Activated effector memory CD4-positive, alpha-beta T cell treated with anti-CD3 and anti-CD28 coated beads, Interleukin-2, amount 50 U/mL, for 16 hours (primary cell): ENCODE measurements at places on chromosomes 2 and 18.

- no peak for DNase-seq
Observed at GRCh38 chr2:239401881-239402233, 1.0 kb upstream of the HDAC4 start.

DNA sequence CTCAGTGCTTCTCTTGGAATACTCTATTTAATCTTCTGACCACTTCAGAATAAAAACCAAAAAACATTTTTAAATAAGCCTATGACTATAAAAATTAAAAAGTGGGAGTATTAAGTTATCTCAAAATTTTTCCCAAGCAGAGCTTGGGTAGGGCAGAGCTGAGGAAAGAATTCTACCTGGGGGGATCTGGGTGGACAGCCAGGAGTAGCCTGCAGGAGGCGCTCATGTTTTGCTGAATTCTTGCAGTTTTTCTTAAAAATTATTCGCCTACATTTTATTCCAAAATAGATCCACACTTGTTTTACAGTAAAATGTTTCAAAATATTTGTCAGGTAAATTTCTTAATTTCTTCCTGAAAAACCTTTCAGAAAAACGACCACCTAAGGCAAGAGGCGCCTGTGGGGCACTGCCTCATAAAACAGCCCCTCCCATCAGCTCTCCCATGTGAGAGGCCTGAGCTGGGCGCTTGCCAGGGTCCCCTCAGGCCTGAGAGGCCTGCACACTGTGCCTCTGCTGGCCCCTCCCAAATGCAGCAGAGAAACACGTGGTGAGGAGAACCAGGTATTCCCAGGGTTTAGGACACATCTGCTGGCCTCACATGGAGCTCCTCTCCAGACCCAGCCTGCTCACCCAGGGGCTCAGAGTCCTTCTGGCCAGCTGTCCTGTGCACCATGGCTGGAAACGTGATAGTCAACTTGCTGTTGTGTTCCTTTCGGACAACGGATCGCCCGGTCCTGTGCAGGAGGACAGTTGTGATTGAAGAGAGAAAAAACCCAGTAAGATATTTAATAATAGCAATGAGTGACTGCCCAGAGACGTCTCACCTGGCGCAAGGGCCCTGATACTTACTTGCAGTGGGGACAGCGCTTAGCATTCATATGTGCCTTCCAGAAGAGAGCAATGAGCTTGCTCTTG is 17.5 kb downstream of the POLR1A start:
- no peak for DNase-seq

GRCh38 chr2:240584486-240585031 is 2.0 kb upstream of the CAPN10 start:
- no peak for DNase-seq

GRCh38 chr2:64213532-64214275 is 69.5 kb upstream of the PELI1 start:
- no peak for DNase-seq

GRCh38 chr18:59575995-59576394 is 121.2 kb downstream of the CCBE1 start:
- no peak for DNase-seq

DNA sequence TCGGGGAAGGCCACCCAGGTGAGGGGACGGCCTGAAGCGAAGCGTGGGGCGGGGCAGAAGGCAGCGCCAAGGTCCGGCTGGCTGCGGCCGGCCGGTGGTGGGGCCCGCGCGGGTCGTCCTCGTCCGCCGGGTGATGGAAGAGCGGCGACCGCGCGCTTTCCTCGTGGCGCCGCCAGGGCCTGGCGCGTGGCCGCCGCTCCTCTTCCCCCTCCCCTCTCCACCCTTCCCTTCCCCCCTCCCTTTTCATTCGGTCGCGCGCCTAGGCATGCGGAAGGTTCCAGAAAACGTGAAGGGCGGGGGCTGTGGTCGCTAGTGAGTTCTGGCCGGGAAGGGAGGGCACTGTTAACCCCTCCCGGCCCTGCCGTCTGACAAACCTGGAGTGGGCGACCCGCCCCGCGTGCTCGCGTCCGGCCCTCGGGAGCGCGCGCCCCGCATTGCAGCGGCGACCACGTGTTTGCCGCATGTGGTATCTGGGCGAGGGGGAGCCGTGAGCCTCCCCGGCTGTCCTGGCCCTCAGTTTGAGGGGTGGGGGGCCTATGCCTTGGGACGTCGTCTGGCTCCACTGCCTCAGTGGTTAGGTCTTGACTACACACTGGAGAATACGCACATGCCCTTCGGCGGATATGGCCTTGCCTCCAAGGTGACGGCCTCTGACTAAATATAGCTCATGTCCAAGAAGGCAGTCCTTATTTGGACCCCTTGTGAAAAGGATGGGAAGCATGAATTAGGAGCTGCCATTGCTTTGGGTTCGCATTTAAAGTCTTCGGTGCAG is 579 bp downstream of the MAT2A start:
- DNase-seq, result peak; percentile 92

DNA sequence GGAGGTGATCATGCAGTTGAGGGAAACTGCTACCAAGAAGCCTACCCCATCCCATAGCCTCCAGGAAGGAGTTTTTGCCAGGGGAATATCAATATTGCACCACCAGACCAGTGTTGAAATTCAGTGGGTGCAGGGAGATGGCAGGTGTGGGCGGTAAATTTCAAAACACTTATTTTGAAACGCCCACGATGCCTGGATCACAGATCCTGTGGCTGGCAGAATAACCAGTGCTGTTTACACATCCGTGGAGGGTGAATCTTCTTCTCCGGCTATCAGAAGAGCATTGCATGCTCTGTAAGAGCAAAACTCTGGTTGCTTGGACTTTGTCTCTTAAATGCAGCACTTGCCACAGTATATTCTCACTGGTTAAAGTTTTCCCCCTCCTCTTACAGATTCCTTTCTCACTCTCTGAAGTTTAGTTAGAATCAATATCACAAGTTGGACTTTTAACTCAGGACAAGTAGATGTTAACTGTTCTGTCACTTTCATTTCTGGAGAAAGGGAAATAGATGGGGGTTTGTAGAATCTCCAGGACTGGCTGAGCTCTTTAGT is 70.5 kb upstream of the ZCCHC2 start:
- DNase-seq, result no peak

DNA sequence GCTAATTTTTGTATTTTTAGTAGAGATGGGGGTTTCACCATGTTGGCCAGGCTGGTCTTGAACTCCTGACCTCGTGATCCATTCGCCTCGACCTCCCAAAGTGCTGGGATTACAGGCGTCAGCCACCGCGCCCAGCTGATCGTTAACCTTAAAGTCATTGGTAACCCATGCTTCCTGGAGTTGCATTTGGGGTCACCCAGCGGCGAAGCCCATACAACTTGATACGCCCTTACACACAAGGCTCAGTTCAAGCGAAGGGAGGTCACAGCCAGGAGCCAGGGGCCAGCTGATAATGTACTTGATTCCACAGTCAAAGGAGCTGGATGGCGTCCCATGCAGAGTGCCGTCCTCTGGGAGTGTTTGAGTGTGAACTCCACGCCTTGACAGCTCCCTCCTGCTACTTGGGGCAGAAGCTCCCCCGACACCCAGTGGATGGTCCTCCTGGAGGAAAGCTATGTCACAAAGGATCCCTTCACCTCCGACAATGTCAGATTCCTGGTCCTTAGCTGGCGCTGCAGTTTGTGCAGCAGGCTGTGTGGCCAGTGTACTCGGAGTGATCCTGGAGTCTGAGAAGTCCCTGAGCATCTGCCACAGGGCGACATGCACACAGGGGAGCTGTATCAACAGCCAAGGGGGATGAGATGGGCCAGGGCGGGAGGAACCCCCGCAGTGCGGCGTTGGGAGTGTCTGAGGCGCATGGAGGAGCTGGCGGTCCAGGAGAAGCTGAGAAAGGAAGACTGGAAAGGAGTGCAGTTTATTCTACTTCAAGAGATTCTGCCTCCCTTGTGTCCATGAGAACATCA is 7.9 kb downstream of the CLHC1 start:
- peak; percentile 67 for DNase-seq

GRCh38 chr2:185484602-185485001 is 254.0 kb upstream of the FSIP2 start:
- no peak for DNase-seq

- DNase-seq, result no peak
Observed at GRCh38 chr2:190978389-190979053, 35.5 kb downstream of the STAT1 start.

GRCh38 chr2:43806719-43807031 is 32.0 kb downstream of the ABCG5 start:
- no peak for DNase-seq

DNA sequence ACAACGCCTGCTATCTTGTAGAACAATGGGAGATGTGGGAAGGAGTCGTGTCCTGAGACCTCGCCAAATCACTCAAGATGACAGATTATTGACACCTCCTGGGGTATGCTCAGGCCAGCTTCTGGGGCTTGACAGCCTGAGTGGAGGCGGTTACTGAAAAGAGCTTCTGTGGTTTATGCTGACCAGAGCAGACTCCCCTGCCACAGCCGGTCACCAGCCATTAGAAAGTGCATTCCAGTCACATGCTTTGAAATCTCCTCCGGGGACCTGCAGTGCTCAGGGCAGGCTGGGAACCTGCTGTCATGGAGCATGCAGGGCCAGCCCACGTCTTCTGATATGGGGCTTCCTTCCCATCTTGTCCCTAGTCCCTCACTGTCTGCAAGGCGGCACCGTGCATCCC is 215.9 kb downstream of the SEPTIN10 start:
- no peak for DNase-seq

GRCh38 chr18:32714571-32715148 is 58.2 kb downstream of the KLHL14 start:
- DNase-seq, result no peak

DNA sequence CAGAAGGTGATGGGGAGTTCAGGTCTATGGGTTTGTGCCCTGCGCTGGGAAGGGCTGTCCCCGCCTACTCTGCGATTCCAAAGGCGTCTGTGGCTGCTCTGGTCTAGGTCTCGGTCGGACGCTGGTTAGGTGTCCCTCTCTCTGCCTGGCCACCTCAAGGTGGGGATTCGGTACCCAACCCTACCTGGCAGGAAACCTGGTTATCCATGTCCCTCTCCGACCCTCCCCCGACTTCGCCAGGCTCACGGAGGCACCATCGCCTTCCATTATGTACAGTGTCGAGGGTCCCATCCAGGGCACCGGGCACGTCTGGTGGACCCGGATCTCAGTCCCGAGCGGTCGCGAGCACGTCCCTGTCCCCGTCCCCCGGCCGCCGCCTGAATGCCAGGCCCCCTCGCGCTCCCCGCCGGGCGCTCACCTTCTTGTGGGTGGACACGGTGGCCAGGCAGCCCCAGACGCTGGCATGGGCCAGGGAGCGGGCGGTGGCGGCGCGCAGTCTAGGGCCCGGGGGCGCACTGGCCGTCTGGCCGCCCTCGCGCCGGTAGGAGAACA is 628 bp downstream of the CREG2 start:
- no peak for DNase-seq

DNA sequence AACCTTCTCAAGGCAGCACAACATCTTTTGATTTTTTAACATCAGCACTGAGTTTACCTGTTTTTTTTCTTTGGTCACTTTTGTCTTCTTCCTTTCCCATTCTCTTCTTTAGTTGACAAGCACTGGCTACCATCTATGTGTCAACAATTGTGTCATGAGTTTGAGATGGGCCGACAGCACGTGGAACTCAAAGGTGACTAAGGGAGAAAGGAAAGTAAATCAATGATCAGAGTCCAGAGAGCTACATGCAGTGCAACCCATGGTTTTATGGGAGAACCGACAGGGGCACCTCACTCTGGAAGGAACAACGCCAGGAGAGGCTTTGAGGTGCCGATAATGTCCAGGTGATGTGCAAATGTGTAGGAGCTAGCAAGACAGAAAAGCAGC is 755.5 kb downstream of the RNF144A start:
- no peak for DNase-seq

GRCh38 chr2:157901325-157901724 is 25.2 kb upstream of the ACVR1 start:
- DNase-seq, result no peak

- DNase-seq, result no peak
Observed at GRCh38 chr18:72922895-72923294, 55.1 kb upstream of the NETO1 start.

- no peak for DNase-seq
Observed at GRCh38 chr2:95032868-95033603, 7.5 kb downstream of the MAL start.

GRCh38 chr2:26710743-26711456 is 18.4 kb downstream of the KCNK3 start:
- DNase-seq, result no peak

DNA sequence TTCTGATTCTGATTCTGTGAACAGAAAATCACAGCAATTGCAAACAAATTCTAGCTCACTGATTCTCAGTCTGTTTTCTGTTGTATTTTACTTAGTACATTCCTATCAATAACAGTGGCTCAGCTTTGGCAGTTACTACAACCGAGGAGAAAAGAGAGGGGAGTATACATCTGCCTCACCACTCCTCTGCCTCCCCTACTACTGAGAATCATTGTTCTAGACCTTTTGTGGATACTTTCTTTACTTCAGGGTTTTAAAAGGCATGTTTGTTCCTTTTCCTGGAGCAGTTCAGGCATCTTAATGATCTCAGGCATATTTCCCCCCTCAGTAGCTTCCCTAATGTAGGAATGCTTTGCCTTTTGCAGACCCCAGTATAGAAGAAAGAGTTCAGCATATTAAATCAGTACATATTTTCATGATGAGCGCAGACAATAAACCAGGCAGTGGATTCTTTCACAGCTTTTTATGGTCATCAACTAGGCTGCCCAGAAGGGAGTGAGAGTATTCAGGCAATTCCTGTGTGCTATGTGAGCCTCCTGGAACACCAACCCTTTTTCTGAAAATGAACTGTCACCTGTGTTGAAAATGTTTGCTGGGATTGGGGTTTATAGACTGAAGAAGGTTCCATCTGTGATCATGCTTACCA is 10.3 kb downstream of the STAMBP start:
- no peak for DNase-seq

DNA sequence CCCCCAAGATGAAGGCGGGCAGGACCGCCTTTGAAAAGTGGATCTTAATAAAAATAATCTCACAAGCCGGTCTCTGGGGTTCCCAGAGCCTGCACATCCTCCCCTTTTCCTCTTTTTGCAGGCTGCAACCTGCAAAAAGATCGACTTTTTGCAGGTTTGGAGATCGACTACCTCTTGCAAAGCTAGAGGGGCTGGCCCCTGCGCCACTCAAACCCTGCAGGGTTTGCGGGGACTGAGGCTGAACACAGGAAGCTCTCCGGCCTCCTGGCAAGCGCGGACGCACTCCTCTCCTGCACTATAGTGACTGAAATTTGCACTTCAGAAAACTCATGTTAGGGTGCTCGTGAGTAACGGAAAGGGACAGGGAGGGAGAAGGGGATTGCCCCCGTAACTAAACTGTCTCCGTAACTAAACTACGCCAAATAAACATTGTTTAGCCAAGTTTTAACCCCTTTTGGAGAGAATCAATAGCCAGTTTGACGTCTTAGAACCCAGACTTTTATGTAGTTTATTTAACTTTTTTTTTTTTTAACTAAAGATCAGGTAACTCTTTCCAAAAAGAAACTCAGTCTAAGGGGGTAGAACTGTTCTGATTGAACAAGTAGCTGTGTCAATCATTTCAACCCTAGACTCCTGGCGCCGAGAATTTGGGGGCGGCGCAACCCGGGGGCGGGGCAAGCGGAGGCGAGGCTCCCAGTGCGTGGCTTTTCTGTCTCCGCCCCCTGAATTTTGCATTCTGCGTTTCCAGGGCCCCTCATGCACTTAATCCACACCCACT is 2.5 kb downstream of the IGFBP5 start:
- DNase-seq, result peak; percentile 78

GRCh38 chr2:149994057-149994728 is 406.6 kb upstream of the MMADHC start:
- no peak for DNase-seq

- no peak for DNase-seq
Observed at GRCh38 chr2:199907008-199907714, 3.9 kb upstream of the C2orf69 start.

- no peak for DNase-seq
Observed at GRCh38 chr2:68971591-68972231, 2.7 kb upstream of the GKN1 start.

- no peak for DNase-seq
Observed at GRCh38 chr2:217727801-217728200, 275.0 kb downstream of the TNS1 start.
